Suppressor macrophage treated with lipopolysaccharide for 4 hours (primary cell): ENCODE measurements at places on chromosomes 6 and 20.
A peak's percentile ranks its signal among the peaks of the same experiment; 100 is the strongest.

DNA sequence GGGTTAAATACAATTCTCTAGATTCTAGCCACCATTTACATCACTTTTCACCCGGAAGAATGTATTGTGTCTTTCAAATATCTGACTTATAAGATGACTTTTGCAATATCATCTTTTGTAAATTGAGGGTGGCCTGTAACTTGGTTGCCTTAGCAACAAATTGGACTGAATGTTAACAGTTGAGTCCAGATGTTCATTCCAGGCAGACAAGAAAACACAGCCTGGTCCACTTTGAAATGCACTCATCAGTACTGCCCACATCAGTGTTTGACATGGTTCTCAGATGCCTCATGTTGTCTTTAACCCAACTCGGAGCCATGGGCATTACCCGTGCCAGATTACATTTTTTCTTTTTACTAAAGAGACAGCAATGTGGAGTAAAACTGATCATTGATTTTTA, 781.6 kb upstream of the CHD6 start:
- no peak for DNase-seq

- no peak for DNase-seq
Observed at GRCh38 chr20:12748359-12748994, 260.3 kb upstream of the SPTLC3 start.

- no peak for DNase-seq
Observed at GRCh38 chr6:6351511-6352025, 31.1 kb upstream of the F13A1 start.

GRCh38 chr6:54254886-54255285, 53.4 kb upstream of the TINAG start:
- DNase-seq, result no peak

DNA sequence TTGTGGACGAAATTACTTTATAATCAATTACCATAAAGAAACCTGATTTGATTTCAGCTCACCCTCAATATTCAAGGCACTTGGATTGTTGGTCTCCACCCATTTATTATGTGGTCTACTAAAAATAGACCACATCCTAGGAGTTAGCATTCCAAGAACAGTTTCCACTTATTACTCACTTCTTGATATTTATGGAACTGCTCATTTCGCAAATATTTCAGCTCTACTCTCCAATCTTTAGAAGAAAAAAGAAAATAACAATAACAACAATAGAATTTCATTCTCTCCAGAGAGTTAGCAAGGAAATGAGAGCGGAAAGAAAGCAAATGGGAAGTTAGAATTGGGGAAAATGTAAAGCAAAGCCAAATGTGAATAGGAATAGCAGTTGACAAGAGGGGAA, 26.2 kb upstream of the HDAC2 start:
- no peak for DNase-seq

- DNase-seq, result no peak
Observed at GRCh38 chr6:65450451-65450850, 256.6 kb downstream of the EYS start.

DNA sequence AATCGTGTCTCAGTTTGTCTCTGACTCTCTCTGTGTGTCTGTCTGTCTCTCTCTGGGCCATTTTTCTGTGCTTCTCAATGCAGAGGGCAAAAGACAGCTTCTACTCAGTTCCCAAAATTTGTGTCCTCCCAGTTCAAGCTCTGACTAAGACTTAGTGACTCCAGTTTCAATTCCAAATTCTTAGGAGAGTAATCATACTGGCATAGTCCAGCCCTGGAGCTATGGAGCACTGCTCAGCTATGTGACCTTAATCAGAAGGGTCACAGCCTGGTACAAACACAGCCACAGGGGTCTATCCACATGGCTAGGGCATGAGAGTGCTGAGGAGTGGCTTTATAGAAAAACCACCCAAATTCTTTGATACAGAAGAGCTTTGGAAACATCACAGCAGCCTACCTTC, 91.9 kb downstream of the FOXF2 start:
- no peak for DNase-seq

DNA sequence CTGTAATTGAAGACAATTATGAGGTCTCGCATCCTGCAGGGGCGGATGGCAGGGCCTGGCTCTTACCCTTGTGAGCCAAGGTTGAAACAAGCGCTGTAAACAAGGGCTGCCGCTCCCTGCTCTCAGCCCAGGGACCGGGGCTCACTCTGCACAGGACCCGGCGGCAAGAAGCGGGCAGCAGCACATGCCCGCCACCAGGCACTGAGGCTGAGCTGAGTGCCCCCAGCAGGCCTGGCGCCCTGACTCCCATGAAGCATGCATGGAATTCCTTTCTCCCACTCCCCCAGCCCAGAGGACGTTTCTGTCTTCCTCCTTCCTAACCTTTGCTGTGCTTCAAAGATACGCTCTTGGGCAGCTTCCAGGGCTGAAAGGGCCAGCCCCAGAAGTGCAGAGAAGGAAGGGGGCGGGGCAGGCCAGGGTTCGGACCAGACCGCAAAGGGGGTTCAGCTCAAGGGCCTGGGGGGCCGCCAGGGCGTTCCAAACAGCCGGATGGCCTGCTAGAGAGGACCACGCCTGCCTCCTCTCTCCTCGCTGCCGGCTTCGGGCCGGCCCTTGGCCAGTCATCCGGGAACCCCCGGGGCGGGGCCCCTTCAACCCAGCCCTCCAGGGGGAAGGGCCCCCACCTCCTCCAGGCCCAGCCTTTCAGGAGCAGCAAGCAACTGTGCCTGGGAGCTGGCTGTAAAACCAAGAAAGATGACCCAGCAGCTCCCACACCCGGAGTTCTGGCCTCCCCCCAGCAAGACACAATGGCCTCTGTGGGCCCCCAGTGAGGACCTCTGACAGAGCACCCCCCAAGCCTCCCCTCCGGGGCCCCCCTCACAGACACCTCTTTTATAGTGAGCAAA, 109.9 kb downstream of the NOL4L start:
- peak; percentile 76 for DNase-seq

DNA sequence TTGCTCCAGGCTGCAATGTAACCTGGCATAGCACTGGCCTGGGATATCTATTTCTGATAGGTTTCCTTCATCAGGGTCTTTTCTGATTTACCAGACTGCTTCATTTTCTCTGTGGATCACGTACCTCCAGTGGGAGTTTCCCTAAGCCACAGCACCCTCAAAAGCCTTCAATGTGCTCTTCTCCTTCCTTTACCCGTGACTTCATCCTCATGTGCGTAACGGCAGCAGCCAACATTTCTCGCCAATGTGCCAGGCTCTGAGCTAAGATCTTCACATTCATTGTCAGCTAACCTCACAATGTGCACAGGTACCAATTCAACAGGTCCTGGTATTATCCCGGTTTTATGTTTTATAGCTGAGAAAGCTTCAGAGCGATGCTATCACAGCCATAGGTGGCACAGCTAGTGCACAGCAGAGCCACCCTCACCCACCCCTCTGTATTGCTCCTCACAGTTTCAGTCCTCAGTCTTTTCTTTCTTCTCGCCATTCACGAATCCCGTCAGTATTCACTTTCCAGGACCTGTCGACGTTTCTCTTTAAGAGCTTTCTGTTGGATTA, 58.2 kb downstream of the TNFAIP3 start:
- peak; percentile 27 for DNase-seq

GRCh38 chr6:99607416-99608036, 893 bp downstream of the PRDM13 start:
- no peak for DNase-seq

DNA sequence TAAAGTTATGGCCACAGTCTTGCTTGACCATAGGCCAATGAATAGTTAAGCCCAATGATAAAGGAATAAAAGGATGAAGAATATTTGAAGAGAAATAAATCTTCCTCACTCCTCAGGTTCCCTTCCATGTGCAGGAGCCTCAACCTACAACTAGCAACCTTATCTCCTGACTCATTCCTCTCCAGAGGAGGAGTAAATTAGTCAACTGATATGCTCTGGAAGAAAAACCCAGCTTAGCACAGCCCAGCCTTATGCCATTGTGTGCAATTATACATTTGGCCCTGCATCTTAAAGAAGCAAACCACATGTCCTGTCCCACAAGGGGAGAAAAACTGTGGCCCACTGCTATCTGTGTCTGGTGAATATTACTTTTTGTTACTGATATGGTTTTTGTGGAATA, 82.1 kb downstream of the PHIP start:
- DNase-seq, result no peak

- DNase-seq, result peak; percentile 63
Observed at GRCh38 chr6:71309656-71310055, 21.0 kb downstream of the OGFRL1 start.

DNA sequence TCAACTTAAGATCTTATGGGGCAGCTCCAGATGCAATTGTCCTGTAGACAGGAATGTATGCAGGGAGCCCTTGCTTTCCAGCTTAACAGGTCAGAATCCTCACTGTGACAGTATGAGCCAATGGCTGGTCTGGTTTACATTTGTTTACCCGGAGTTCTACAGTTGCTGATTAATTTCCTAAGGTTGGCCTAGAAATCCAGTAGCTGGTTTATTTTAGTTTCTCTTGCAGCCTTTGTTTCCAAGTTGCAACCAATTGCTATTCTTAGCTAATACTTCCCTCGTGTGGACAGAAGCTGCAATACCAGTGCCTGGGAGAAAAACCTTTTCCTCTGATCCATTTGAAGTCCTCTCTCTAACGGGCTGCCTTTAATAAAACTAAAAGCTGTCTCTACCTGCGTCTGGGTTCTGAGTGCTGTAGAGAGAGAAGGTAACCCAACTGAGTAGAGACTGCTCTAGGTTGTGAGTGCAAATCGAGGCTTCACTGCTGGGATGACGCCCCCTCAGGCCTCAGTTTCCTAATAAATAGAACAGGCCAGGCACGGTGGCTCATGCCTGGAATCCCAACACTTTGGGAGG, 45.9 kb downstream of the ZNF217 start:
- DNase-seq, result peak; percentile 64

DNA sequence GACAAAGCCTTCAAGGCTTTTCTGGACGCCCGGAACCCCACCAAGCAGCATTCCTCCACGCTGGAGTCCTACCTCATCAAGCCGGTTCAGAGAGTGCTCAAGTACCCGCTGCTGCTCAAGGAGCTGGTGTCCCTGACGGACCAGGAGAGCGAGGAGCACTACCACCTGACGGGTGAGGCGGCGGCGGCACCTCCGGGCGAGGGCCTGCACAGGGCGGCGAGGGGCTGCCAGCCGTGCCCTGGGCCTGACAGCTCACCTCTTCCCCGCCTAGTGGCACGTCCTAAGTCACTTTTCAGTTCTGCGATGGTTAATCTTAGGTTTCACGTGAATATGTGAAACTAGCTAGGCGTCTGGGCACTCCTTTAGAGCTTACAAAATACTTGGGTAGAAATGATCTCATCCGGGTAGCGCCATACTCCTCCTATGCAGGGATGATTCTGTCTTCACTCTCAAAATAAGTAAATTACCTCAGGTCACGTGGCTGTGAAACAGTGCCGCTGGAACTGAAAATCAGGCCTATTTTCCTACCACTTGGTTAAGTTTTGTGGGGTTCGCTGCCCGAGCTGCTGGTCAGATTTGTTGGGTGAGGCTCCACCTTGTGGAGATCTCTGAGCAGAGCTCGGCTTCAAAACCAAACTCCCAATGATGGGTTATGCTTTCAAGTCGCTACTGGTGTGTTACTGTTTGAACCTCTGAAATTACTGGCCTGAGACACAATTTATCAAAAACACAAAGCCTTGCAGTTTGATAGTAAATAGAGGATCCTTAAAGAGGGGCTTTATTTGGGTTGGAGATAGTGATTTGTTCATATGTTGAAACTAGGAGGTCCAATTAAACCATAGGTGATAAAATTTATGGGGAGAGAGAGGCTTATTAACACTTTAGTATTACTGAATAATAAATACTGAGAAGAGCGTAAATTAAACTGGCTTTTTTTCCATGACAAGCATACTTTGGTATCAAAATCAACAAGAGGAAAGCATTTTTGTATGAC, 15.5 kb upstream of the CLDN20 start:
- DNase-seq, result peak; percentile 43

GRCh38 chr6:122878796-122879195, 89.7 kb downstream of the SMPDL3A start:
- no peak for DNase-seq

DNA sequence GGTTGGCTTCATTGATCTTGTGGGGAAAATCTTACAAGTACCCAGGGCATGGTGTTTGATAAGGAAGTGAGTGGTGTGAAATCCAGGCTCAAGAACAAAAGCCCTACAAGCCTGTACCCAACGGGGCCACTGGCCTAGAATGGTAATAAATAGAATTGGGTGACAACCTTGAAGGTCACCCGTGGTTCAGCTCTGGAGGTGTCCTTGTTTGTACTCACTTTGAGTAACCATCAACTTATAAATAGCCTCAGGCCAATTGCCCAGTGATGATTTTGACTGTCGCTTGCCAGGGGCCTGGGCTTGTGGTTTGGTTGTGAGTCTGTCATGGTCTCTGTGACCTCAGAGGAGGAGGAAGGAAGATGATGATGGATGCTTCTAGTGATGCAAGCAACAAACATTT, 87.8 kb downstream of the PHACTR3 start:
- no peak for DNase-seq

- DNase-seq, result no peak
Observed at GRCh38 chr6:100101644-100102043, 107.6 kb upstream of the MCHR2 start.

DNA sequence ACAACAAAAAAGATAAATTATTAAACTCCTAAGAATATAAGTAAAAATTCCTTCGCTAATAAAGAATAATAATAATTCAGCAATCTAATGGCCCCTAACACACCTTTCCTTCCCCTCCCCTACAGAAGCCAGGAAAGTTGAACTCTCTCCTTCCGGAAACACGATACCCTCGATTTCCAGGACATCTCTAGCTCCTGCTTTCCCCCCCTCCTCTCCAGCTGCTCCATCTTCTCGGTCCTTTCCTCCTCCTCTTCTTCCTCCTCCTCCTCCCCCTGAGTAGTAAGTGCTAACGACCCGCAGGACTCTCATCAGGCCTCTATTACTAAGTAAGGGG, 603 bp downstream of the TASP1 start:
- peak; percentile 3 for DNase-seq

- no peak for DNase-seq
Observed at GRCh38 chr6:68976260-68976659, 341.2 kb downstream of the ADGRB3 start.

- DNase-seq, result no peak
Observed at GRCh38 chr20:53800883-53801604, 207.4 kb upstream of the ZNF217 start.

DNA sequence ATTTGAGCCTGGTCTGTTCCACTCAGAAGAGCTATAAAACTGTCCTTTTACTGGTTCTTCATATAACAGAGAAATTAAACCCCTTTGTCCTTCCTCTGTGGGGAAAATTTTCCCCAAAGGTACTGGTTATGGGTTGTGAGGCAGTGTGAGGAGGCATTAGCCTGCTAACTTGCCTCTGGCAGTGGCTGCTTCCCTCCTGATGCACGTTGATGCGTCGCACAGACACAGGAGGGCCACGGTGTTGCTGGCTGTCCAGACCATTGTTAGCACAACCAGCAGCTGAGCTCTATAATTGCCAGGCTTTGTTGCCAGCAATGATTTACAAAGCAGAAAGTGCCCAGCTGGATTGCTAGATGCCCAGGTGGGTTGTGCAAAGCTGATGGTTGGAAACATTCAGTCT, 10.1 kb downstream of the AAR2 start:
- DNase-seq, result no peak

- peak; percentile 82 for DNase-seq
Observed at GRCh38 chr6:127186889-127187288, 68.4 kb downstream of the RSPO3 start.

DNA sequence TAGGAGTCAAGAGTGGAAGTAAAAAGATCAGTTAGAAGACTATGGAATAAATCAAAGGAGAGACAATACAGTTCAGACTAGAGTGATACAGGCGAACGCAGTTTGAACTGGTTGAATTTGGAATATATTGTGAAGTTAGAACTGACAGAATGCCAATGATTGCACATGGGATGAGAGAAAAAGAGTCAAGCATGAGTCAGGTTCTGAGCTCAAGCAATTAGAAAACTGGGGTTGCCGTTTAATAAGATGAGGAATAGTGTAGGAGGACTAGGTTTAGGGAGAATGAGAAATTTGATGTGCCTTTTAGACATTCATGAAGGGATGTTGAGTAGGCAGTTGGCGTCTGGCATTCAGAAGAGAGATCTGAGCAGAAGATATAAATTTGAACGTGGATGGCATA, 8.0 kb downstream of the RNF217 start:
- no peak for DNase-seq
